ENCODE measurements at places on chromosomes 11 and 22.
A peak's percentile ranks its signal among the peaks of the same experiment; 100 is the strongest.

- no peak for DNase-seq
These were observed 5.9 kb upstream of the C11orf91 start for GRCh38 chr11:33706546-33706945.

DNA sequence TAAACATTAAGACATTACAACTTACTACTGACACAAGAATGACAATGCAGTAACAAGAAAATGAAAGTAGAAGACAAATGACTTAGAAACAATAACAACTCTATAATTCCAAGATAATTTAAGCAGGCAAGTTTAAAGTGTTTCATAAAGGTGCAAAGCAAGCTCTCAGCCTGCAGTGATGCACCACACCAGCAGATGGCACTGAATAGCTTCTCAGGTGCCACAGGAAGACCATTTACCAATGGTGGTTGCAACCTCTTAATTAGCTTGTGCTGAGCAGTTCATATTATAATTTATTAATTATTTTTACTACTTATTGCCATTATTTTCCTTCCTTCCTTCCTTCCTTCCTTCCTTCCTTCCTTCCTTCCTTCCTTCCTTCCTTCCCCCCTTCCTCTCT, 60.6 kb downstream of the NXPE2 start:
- peak; percentile 71 for DNase-seq

- peak; percentile 61 for DNase-seq
These were observed 12.5 kb upstream of the MRPL16 start for GRCh38 chr11:59822989-59823566.

- DNase-seq: no peak
These were observed 661.3 kb upstream of the B3GAT1 start for GRCh38 chr11:135073381-135073780.

DNA sequence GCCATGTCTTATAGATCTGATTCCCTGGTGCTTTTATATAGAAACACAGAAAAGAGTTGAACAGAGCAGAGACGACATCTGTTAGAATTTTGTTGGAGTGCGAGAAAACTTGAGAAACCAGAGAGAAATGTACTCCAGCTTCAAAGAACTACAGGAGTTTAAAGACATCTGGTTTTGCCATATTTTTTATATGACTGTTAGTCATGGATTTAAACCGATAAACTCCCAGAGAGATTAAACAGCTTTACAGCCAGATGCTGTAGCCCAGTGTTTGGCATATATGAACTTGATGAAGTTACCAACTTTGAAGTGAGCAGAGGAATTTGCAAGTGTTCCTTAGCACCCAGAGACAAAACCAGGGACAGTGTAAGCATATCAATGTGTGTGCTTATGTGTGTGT, 1083.1 kb downstream of the LRRC4C start:
- no peak for DNase-seq

- no peak for DNase-seq
These were observed 92.6 kb upstream of the AKIP1 start for GRCh38 chr11:8818421-8818820.

DNA sequence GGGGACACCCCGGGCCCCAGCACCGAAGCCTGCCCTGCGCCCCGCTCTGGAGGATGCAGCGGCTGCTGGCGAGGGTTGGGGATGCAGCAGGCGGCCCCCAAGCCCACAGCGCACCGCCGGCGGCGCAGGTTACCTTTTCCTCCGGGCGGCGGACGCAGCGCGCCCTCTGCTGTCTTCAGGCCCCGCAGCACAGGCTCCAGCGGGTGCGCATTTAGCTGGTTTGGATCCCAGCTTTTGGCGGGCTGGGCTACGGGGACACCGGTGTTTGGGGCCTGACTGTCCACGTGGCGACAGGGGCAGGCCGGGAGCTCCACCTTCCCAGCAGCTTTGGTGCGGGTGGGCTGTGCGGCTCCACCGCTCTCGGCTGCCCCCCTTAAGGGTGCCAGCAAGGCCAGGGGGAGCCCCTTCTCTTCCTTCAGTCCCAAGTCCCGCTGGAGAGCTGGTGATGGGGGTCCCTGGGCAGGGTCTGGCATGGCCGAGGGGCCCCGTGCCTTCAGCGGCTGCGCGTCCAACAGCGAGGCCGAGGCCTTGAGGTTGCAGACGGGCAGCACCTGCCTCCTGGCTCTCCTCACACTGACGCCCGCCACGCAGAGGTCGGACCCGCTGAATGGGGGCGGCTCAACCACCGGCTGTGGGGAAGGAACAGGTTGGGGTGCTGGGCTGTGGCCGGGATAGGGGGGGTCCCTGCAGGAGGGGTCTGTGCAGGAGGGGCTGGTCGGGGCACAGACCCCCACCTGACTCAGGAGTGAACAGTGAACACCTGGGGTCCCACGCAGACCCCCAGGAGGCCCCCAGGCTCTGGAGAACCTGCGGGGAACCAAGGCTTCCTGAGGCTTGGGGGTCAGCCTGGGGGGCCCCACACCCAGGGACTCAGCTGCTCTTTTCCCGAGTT, 18.0 kb upstream of the IL17REL start:
- peak; percentile 79 for DNase-seq

GRCh38 chr11:80778941-80779340, 1338.1 kb upstream of the TENM4 start:
- no peak for DNase-seq

DNA sequence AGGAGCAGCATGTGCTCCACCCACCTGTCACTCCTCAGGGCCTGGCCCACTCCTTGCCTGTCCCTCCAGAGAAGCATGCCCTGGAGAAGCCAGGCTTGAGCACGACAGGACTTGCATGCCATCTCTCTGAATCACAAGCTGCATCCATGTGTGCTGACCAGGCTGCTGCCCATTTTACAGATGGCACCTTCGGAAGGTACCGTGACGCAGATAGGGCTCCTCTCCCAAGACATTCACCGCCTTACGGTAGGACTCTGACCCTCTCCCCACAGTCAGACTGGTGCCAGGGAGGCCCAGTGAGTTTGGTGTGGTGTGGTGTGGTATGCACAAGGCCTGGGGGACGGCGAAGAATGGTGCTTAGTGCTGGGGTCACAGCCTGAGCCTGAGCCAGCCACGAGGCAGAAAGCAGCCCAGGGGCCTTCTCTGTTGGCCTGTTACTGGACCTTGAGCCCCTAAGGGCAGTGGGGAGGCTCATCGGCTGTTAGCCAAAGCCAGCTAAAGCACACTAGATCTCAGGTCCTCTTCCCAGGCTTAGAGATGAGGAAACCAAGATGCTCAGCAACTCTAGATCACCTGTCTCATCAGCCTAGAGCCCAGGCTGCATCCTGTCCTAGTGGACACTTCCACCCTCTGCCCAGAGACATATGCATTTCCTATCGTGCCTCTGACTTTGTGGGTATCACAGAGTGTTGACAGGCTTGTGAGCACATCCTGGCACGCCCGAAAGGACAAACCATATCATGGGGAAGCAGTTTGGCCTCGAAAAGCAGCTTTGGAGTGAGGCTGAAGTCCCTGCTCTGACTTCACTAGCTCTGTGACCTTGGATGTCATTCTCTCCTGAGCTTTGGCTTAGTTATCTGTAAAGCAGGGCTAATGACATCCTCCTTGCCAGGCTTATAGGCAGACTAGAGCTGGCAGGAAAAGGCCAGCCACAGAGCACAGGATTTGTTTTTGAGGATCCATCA, 17.8 kb downstream of the CYB5R2 start:
- DNase-seq: no peak

GRCh38 chr11:35151683-35152280, 12.8 kb downstream of the CD44 start:
- DNase-seq: no peak

- no peak for DNase-seq
These were observed 1.1 kb upstream of the SUN2 start for GRCh38 chr22:38756711-38757463.

DNA sequence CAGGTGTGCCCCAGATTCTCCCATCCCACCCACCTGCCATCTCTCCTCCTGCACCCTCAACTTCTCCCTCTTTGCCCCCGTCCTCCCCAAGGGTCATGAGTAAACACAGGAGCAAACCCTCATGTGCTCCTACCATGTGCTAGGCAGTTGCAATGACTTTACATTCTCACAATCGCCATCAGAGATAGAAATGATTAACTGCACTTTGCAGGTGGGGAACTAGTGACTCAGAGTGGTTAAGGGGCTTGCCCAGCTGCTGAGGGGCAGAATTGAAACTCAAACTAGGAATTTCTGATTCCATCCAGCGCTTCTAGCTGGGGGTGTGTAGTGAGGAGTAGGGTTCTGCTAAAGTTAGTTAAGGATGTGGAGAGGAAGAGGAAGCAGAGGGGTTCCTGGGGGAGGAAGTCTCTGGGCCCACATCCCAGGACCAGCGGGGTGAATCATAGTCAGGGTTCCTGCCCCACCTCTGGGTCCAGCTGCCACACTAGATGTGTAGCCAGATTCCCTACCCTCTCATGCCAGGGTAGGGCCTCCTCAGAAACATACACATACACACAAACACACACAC, 16.0 kb upstream of the PRG2 start:
- DNase-seq: no peak

DNA sequence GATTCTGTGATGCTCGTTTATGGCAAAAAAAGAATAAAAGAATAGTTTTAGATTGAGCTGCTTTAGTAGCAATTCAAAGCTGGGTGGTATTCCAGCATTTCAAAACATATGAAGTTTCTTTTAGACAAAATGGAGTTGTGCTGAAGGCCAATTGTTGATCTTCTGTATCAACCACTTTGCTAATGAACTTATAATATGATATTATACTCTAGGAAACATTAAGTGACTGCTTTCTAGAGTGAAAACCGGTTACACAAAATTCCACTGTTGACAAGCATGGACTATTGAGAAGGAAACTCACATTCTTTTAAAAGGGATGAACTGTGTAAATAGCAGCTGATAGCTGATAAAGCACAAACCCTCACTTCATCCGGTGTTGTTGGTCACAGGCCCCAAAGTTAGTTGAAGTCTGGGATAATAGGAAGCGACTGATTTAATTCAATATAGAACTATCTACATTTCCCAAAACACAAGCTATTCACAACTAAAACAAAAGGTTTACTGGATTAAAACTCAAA, 255.1 kb downstream of the CADM1 start:
- DNase-seq: no peak

DNA sequence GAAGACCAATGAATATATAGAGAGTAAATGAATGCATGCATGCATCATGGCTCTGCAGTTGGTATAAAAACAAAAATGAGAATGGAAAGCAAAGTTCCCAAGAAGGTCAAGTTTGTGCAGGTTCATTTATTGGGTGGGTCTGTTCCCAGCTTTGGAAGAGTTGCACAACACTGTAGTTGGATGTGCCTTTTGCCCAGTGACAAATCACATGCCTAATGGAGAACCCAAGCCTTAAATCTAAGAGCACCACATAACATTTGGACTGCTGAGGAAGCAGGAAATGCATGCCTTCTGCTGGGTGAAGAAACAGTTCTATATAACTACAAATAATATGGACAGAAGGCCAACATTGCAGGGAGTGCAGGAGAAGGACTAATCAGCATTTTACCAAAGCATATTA, 30.6 kb downstream of the PRCP start:
- no peak for DNase-seq

GRCh38 chr22:20931126-20931654, 14.0 kb downstream of the CRKL start:
- DNase-seq: no peak

DNA sequence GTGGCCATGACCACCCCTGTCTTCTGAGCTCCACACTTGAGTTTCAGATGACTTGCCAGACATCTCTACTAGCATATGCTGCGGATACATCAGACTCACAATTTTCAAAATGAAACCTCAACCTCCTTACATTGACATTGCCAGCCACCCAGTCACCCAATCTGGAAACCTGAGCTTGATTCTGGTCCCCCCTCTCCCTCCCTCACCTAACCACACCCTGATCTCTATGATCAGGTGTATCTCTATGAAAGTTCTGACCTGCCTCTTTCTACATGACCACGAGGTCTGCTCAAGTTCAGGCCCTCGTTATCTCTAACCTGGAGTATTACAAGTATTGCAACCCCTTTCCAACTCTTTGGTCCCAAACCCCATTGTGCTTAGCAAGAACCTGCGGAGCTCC, 254.1 kb downstream of the KIRREL3 start:
- no peak for DNase-seq
